Body of pancreas (tissue), 4 donors: ENCODE measurements at places on chromosomes 11 and 22. TPM values are rescaled to one million over a fixed set of nuclear protein-coding genes. Genes with fewer than 3 reads are reported as not detected.

The PARVA gene
- 32.0 TPM for total RNA-seq

The C22orf31 gene
- not detected for total RNA-seq

The CHRM1 gene
- total RNA-seq, result not detected

The E2F8 gene
- not detected for total RNA-seq
